ENCODE measurements at places on chromosomes 2 and 18.

DNA sequence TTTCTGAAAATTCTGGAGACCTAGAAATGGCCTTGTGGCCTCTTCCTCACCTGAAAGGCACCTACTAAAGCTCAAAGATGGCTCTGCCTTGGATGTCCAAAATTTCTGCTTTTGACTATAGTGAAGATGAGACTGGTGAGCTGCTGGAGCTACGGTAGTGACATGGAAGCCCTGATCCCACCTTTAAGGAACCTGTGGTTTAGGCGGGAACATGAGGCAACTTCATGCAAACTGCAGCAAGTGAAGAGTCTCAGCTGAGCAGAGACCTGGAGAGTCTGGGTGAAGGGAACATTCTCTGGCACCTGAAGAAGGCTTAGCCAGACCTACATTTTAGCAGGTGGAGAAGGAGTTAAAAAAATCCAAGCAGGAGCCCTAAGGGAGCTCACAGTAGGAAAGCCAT, 40.0 kb downstream of the GORASP2 start:
- DNase-seq = no peak

DNA sequence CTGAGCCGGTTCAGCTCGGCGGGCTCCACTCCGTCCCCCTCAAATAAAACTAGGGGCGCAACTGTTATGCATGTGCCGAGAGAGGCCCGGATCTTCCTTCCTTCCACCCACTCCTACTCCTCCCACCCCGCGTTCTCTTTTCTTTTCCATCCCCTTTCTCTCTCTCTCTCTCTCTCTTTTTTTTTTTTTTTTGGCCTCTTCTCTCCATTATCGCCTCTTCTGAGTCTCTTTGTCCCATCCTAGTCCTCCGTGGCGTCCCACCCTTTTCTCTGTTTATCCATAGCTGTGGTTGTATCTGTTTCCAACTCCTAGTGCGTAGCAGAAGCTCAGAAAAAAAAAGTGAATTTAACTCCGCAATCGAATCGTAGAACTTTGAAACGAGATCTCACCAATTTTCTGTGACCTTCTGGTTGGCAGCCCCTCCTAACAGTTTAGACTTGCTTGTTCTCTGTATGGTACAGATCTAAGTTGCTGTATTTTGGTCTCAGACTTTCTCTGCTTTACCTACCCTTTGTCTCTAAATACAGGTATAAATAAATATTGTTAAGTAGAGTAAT, 3.6 kb downstream of the RAX start:
- DNase-seq = no peak

- peak; percentile 19 for DNase-seq
Observed at GRCh38 chr18:3453540-3454364, 3.8 kb downstream of the TGIF1 start.

- DNase-seq = no peak
Observed at GRCh38 chr18:42082415-42083234, 127.6 kb downstream of the PIK3C3 start.
